ENCODE measurements at places on chromosomes 6 and 20. TPM values are rescaled to one million over a fixed set of nuclear protein-coding genes. Genes with fewer than 3 reads are reported as not detected.

The ECT2L gene
- not detected for total RNA-seq

The KCNK15 gene
- total RNA-seq = 133 TPM

The OR2J3 gene
- total RNA-seq = not detected

The MATN4 gene
- total RNA-seq = not detected

The SAMD5 gene
- 3.7 TPM for total RNA-seq

The SAPCD1 gene
- 0.61 TPM for total RNA-seq

The NMBR gene
- not detected for total RNA-seq

The GRIK2 gene
- 1.5 TPM for total RNA-seq

The THBS2 gene
- 239 TPM for total RNA-seq

The ARMH2 gene
- total RNA-seq = not detected

The SPTLC3 gene
- 3.6 TPM for total RNA-seq

The SLC23A2 gene
- 14.1 TPM for total RNA-seq

The MYBL2 gene
- 3.7 TPM for total RNA-seq

The TTLL9 gene
- not detected for total RNA-seq

The SNX5 gene
- total RNA-seq = 120 TPM

The CEP162 gene
- 10.1 TPM for total RNA-seq

The ERMARD gene
- 14.9 TPM for total RNA-seq

The SLC22A7 gene
- total RNA-seq = not detected

The TRIM38 gene
- total RNA-seq = 10.6 TPM

The HTR1E gene
- not detected for total RNA-seq

The FAM120B gene
- 20.4 TPM for total RNA-seq

The ZSCAN26 gene
- 24.7 TPM for total RNA-seq

The IBTK gene
- total RNA-seq = 64.1 TPM

The EYA2 gene
- total RNA-seq = 2.6 TPM

The RBM24 gene
- 1.7 TPM for total RNA-seq

The PRSS35 gene
- total RNA-seq = 0.81 TPM

The MUC21 gene
- not detected for total RNA-seq

The KHDC1 gene
- total RNA-seq = 3.8 TPM

The ENPP3 gene
- 0.12 TPM for total RNA-seq

The MCHR2 gene
- not detected for total RNA-seq

The DXO gene
- total RNA-seq = 21.3 TPM

The SLC22A3 gene
- 0.16 TPM for total RNA-seq

The ZBP1 gene
- not detected for total RNA-seq

The BNIP5 gene
- total RNA-seq = not detected

The ADGRB3 gene
- total RNA-seq = 0.61 TPM

The LGSN gene
- not detected for total RNA-seq

The MOCS1 gene
- 12.2 TPM for total RNA-seq

The IYD gene
- total RNA-seq = not detected

The CDH4 gene
- total RNA-seq = 0.81 TPM
